ENCODE measurements at places on chromosomes 3 and 15.

GRCh38 chr3:25495304-25495703 is 67.2 kb downstream of the RARB start:
- no peak for DNase-seq

- no peak for DNase-seq
Observed at GRCh38 chr15:28178290-28178689, 79.2 kb upstream of the OCA2 start.

DNA sequence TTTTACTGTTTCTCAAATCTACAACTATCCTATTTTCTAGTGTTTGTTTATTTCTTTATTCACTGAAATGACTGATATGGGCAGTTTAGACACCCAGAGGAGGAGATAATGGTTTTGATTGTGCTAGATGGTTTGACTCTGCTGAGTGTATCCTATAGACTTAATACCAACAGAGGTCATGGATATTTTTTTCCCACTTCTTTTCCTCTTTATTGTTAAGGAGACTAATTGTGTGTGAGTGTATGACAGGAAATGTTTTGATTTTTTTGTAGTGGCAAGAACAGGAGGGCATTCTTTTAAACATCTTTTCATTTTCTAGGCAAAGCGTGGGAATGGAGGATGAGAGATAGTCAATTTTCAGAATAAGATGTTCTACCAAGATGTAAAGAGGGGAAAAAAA is 223.5 kb downstream of the CHST2 start:
- no peak for DNase-seq

DNA sequence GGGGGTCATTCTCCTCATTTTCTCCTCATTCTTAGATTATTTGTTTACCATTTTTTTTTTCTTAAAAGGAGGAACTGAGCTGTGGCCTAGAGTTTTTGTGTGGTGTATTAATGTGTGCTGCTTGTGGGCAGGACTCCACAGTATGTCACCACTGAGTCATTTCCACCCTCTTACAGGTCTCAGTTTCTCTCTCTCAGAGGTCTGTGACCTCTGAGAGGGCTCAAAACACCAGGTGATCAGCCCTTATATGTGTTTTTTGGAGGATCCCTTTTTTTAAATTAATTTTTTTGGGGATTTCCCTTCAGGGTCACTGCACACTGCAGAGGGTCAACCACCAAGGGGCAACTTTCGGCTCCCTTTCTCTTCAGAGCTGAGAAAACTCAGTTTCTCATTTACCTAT is 166.4 kb downstream of the SUCNR1 start:
- DNase-seq, result no peak

- DNase-seq, result no peak
Observed at GRCh38 chr3:14430053-14430452, 27.6 kb downstream of the SLC6A6 start.

DNA sequence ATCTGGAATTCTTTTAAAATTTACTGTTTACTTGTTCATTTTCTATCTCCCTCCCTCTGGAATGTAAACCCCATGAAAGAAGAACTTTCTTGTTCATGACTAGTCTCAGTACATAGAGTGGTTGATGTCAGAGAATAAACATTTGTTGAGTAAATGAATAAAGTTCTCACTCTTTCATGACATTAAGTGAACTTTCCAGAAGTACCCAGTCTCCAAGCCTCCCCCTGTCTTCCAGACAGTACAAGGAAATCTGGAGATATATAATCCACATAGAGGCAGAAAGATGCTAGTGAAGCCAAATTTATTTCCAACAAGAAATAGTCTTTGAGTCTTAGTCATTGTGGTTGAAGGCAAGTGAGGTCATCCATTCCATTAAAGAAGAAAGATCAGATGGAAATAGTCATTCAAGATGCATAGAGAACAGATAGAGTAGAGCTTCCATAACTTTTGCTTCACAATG is 71.5 kb upstream of the GALNT15 start:
- no peak for DNase-seq

Measured in smooth muscle cell of the brain vasculature (primary cell).